Activated T-helper 2 cell treated with anti-CD3 and anti-CD28 coated beads, Interferon-gamma antibody, Interleukin-2, Interleukin-4, amounts not matched to agents 10 μg/mL and 5 μg/mL and 100 μg/mL, durations not matched to agents 14 hours and 24 hours and 36 hours (primary cell): ENCODE measurements at places on chromosomes 7 and 10. TPM values are rescaled to one million over a fixed set of nuclear protein-coding genes. Genes with fewer than 3 reads are reported as not detected.

DNA sequence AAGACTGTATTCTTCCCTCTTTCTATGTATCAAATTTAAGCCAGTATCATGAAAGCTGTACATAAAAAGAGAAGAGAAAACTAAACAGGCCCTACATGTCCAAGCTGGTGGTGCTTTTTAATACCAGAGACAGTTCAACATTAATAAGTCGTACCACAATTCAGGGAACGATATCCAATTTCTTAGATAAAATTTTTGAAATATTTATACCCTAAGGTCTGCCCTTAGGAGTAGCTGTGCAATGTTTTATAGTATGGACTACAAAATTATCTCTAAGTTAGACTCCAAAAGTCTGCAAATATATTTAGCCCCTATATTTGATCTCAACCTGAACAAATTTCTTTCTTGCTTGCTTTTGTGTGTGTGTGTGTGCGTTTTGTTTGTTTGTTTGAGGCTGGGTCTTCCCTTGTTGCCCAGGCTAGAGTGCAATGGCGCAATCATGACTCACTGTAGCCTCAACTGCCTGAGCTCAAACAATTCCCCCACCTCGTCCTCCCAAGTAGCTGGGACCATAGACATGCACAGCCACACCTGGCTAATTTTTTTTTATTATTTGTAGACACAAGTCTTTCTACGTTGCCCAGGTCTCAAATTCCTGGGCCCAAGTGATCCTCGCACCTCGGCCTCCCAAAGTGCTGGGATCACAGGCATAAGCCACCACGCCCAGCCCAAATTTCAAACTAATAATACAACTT is 13.2 kb downstream of the ARHGAP19 start:
- DNase-seq, result no peak
- no peaks in the 10 kb centered on the region for H3K27me3 ChIP-seq
- H3K4me3 ChIP-seq, result no peak overlapping the region
- H3K4me1 ChIP-seq, result peaks cover 22% of the 10 kb centered on the region

DNA sequence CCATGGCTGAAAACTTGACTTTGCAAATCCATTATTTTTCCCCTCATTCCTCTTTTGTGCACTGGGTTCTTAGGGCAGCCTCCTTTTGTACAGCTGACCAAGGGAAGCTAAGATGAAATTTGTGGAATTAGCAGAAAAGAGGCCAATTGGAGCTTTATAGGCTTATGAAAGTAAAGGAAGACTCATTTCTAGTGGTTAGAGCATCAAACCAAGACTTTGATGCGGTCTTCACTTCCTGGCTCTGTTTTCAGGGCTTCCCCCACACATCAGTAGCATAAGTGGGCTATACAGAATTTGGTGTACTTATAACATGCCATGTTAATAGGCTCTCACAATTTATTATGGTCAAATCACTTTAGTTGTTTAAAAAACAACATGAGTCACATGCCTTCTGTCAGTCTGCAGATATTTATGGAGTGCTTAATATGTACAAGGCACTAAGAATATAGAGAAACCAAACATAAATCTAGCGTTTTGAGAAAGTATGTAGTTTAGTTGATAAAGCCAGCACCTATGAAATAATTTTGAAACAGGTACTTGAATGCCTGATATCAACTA is 5.7 kb downstream of the AUTS2 start:
- H3K27ac ChIP-seq, result no peak overlapping the region
- no peak overlapping the region for H3K4me3 ChIP-seq
- peaks cover 4% of the 10 kb centered on the region for H3K4me1 ChIP-seq
- peaks cover 22% of the 10 kb centered on the region for H3K27me3 ChIP-seq
- DNase-seq, result no peak

- H3K27ac ChIP-seq, result no peak overlapping the region
- H3K36me3 ChIP-seq, result no peaks in the 10 kb centered on the region
- no peaks in the 10 kb centered on the region for H3K4me1 ChIP-seq
- no peak overlapping the region for H3K4me3 ChIP-seq
- no peak for DNase-seq
Measured at GRCh38 chr7:129771201-129771927, 159.8 kb downstream of the NRF1 start.

- no peak for DNase-seq
- H3K27ac ChIP-seq, result no peak overlapping the region
- no peak overlapping the region for H3K4me3 ChIP-seq
- H3K36me3 ChIP-seq, result no peaks in the 10 kb centered on the region
- H3K4me1 ChIP-seq, result no peaks in the 10 kb centered on the region
- no peaks in the 10 kb centered on the region for H3K27me3 ChIP-seq
Measured at GRCh38 chr7:10657837-10658236, 315.8 kb upstream of the PHF14 start.

LAMB4 gene
- not detected in 2 replicates for total RNA-seq
